NCI-H1092 treated with DMSO at 0.1 percent for 48 hours (cell line): ENCODE measurements at places on chromosomes 3 and 15.

DNA sequence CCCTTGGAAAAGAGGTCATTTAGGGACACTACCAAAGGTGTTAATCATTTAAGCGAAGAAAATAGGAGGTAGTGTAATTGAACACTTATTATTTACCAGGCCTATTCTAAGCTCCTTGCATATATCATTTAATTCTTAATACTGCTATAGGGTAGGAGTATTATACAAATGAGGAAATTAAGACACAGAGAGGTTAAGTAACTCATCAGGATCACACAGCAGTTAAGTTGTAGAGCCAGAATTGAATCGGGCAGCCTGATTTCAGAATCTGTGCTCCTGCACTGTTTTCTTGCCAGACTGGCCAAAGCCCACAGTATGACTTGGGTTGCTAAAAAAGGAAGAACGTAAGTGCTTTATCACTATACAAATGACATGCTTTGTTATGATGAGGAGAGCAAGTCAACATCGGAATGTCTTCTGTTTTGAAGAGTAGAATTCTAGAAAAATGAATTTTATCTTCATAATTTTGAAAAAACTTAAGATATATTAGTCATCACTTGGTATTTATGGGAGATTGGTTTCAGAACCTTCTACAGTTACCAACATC is 31.4 kb downstream of the HPS3 start:
- no peak for DNase-seq

DNA sequence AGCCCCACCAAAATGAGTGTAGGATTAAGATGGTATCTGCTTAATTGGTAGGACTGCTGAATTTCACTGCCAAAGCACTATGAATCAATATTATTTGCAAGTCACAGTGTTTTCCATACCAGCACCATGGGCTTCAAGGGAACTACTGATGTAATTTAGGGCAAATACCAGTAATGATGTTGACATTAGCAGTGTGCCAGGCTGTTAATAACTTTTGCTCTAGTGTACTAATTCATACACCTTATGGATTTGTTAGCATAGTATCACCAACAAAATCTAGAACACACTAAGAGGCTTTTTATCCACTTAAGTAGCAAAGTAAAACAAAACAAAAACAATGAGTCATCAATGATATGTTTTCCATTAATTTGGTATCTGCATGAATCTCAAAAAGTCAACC is 888.2 kb downstream of the CADM2 start:
- DNase-seq, result peak; percentile 44

DNA sequence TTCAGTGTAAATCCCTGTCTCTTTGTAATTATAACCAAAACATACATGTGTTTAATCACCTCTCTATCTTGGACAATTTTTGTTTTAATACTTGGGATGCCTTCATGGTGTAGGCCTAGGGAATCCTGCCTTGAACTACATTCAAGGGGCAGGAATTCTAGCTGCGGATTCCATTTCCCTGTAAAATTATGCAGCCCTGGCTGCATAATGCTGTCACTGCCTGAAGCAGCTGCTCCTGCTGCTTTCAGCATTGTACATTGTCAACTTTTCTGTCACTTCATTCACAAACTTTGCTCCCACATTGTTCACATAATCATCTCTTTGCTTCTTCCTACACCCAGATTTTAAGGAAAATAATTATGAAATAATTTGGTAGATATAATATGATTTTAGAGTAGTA is 638.7 kb downstream of the RBMS3 start:
- DNase-seq, result no peak

GRCh38 chr3:24802614-24803013 is 308.0 kb upstream of the THRB start:
- no peak for DNase-seq

DNA sequence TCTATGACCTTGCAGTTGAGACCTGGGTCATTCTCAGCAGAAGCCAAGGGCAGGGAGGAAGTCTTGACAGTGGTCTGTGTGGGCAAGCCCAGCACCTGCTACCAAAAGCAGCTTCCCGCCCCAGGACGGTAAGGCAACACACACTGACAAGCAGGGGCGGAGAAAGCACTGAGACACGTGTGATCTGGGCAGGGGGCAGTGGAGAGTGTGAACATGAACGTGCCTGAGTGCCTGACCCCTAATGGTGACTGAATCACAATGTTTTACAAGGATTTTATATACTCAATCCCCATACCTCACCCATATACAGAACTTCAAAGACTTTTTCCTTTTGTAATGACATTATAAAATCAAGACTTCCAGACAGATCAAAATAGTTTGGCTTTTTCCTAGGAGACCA is 35.2 kb downstream of the ANP32A start:
- DNase-seq, result no peak

DNA sequence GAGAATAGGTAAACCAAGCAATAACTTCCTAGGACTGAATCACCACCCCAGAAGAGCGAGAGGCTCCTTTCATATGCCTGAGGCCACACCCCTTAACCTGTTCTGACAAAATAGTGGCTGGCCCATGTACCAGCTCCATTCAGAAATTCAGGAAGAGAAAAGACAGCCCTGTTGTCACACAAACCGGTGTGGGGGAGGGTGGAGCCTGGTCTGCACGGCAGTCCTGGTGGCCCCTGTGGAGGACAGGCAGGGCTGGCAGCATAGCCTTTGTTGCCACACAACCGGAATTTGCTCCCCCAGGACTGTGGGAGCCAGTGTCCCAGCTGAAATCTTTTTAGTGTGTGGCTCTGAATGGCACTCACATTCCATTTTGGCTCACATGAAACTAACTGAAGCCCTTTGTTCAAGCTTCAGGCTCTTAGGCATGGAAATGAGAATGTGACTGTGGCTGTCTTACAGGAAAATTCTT is 23.8 kb downstream of the RLBP1 start:
- no peak for DNase-seq

DNA sequence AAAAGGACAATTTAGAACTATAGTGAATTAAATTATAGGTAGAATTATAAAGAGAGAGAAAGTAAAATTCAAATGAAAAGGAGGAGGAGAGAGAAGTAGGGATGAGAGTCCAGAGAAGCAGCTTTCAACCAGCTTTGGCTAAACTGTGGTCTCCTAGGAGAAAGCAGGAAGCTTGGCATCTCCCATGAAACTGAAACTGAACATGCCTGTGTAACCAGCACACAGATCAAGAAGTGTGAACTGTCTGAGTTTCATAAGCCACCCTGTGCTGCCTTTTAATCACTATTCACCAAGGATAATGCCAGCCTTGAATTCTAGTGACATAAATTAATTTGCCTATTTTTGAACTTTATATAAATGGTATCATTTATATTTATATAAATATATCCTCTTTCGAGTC is 128.5 kb downstream of the MYRIP start:
- no peak for DNase-seq

DNA sequence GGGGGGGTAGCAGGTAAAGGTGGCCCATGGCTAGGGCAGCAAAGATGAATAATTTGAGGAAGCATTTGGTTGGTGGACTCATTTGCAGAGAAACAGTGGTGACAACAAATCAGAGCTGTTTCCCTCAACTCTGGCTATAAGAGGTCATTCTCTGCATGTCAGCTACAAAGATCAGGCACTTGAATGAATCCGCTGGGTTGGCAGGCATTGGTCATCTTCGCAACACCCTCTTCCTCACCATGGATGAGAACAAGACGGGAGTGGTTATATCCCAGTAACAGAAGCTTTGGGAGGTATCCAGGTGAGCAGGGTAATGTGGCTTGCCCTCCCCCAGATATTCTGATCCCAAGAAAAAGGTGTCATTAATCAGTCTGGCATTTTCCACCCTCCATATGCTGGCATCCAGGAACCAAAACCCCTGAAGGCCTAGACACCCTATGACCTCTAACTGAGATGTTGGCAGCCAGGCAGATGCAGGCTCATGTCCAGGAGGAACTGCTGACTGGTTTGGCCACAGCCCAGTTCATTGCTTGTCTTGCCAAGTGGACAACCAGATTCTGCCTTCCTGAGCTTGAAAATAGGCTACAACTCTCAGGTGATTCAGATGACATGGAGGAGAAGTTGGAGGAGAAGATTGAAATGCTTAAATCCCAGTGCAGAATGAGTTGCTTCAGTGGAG is 108.9 kb upstream of the TRIM42 start:
- no peak for DNase-seq

GRCh38 chr15:29601811-29602210 is 220.5 kb downstream of the TJP1 start:
- no peak for DNase-seq

- no peak for DNase-seq
Observed at GRCh38 chr15:40796512-40796911, 10.4 kb upstream of the ZFYVE19 start.

- DNase-seq, result no peak
Observed at GRCh38 chr3:24981924-24982323, 446.1 kb upstream of the RARB start.
